Stimulated activated CD4-positive, alpha-beta T cell treated with anti-CD3 and anti-CD28 coated beads, Interleukin-1b, Interleukin-23, amount 100 ng/mL, for 1 hour (primary cell): ENCODE measurements at places on chromosomes 6 and 20.

DNA sequence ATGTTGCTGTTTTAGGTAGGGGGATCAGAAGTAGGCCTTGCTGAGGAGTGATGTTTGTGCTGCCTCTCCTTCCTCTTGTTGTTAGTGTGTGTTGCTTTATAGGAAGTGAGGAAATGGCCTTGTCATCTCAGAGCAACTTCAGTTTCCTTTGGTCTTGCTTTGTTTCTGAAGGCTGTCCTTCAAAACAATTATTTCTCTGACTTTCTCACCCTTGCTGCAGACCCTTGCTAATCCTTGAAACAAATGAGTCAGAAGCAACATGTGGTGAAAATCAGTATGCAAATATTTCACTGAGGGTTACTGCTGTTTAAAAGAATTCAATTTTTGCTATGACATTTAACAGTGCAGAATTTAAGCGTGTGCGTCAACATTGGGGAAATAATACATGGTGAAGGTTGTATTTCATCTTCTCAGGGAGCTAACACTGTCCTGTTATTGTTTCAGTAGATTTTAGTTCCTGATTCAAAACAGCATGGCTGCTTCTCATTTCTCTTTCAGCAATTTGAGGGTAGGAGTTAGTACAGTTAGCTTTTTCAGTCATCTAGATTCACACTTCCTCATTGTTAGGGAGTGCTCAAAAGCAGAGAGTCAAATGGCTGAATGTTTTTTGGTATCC, 13.8 kb downstream of the RNF144B start:
- DNase-seq = no peak

- no peak for DNase-seq
Measured at GRCh38 chr6:146253691-146254090, 224.8 kb downstream of the GRM1 start.

DNA sequence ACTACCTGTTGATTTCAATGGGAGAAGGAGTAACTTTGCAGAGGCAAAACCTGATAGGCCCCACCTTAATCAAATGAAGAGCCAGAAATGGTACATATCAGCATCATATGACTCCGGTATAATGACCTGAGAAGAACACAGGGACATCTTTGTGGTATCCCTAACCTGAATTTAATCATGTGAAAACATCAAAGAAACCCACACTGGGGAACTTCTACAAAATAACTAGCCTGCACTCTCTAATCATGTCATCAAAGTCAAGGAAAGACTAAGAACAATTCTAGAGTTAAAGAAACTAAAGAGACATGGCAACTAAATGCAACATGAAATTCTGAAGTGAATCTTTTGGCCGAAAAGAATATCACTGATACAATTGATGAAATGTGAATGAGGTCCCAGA, 34.9 kb downstream of the SLC17A4 start:
- no peak for DNase-seq

GRCh38 chr20:50717974-50718761, 13.2 kb upstream of the PARD6B start:
- no peak for DNase-seq

DNA sequence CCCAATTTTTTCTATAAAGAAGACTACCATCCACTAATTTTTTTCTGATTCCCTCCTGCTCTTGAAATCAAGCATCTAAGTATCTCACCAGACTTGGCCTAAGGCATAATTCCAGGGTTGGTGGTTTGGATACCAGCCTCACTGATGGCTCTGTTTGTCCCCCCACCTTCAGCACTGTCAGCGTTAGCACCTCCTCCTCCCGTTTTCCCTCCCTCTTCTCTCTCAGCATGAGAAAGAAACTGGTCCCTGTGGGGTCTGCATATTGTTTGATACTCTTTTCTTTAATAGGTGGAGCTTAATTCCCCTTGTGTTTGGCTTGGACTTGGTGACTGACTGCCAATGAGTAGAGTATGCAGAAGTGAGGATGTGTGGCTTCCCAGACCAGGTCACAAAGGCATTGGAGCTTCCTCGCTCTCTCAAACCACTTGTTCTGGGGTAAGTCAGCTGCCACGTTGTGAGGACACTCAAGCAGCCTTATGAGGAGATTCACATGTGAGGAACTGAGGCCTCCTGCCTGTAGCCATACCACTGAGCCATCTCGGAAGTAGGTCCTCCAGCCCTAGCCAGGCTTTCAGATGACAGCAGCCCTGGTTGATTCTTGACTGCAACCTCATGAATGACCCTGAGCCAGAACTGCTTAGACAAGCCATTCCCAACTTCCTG, 65.2 kb downstream of the RIOK1 start:
- no peak for DNase-seq

DNA sequence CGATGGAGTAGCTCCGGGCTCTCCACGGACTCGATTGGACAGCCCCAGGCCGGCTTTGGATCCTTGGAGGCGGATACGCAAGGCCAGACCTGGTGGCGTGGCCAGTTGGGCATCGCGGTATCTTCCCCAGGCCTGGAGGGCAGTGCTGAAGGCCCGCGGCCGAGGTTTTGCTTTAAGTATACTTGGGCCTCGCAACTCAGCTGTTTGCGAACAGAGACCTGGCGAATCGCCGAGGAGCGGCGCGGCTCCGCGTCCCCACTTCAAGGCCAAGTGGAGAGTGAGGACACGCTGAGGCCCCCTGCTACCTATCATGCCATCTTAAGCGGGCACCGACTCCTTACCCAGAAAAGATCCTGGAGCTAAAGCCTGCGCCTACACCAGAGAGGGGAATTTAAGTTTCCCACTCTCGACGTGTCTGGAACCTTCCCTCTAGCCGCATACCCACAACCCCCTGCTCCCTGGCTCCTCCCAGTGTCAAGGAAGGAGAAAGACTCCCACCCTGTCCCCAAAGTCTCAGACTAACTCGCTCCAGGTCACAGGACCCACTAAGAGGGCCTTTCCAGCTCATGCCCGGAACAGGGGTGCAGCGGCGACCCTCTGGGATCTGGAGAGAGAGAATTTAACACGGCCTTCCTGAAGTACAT, 4.1 kb downstream of the LINC00237 start:
- no peak for DNase-seq

DNA sequence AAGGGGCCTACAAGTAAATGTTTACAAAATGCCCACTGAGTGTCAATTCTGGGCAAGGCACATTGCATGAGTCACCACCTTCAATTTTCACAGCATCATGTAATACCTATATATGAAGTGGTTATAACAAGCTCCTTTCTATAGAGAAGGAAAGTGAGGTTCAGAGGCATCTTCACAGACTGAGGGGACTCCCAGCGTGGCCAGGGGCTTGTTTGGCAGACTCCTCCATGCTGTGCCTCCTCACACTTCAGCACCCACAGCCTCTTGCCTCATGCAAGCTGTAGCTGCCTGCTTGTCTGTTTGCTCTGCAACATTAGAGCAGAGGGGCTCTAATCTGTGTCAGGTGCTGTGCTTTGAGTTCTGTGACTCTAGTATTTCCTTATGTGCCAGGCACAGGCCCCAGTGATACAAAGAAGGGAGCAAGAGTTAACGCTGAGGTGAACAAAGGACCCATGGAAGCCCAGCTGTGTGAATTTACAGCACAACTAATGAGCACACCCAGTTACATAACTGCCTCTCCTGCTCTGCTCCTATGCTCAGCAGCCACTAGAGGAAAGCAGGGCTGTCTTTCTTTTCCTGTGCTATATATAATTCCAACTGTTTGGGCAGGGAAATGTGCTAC, 72.3 kb downstream of the ZHX3 start:
- DNase-seq = no peak

GRCh38 chr6:31792761-31793171, 2.8 kb downstream of the VARS1 start:
- DNase-seq = no peak

- no peak for DNase-seq
Measured at GRCh38 chr20:13685623-13686022, 46.9 kb upstream of the TASP1 start.

GRCh38 chr20:3238616-3239025, 369 bp downstream of the SLC4A11 start:
- DNase-seq = no peak

- no peak for DNase-seq
Measured at GRCh38 chr6:51865996-51866395, 221.4 kb downstream of the PKHD1 start.

DNA sequence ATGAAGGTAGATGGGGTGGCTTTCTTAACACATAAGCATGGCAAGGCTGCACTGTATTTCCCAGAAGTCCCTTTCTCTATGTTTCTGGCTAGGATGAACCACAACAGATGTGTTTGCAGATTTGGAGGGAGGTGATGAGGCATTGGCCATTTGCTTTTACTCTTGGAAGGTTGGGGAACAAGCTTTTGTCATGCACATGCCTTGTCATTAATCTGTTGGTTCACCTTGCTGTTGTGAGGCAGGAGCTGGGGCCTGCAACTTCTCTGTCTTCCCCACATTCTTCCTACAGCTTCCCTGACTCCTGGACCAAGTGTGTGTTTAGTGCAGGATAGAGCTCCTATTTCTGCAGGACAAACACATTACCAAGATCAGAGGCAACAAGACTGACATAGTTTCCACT, 326.2 kb upstream of the SPTLC3 start:
- DNase-seq = no peak

DNA sequence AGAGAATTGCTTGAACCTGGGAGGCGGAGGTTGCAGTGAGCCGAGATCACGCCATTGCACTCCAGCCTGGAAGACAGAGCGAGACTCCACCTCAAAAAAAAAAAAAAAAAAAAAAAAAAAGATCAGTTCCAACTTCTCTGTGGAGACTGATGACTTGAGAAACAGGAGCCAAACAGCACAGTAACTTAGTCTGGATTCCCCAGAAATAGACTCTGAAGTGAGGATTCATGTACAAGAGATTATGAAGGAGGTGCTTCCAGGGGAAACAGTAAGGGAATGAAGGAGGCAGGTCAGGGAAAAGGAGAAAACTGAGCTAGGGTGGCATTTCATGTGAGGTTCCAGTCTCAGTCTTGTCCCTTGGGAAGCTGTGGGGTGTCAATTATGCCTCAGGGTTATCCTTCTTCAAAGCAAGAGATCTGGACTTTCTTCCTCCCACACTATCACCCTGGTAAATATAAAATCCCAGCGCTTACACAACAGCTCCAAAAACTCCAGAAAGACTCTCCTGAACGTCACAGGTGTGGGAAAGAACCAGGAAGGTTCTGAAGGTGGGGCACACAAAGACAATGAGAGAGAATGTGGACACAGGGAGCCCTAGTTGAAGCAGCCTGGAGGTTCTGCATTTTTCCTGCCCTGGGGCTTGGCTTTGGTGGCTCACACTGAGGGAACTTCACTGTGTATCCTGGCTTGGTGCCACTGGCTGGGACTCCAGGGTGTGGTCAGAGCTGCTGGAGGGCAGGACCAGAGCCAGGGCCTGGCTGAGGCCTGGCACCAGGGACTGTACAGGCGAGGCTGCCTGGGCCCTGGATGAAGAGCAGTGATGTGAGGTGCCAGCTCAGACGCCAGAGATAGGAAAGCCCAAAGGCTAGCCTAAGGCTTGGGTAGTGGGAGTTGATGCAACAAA, 46.8 kb downstream of the PCNA start:
- no peak for DNase-seq

DNA sequence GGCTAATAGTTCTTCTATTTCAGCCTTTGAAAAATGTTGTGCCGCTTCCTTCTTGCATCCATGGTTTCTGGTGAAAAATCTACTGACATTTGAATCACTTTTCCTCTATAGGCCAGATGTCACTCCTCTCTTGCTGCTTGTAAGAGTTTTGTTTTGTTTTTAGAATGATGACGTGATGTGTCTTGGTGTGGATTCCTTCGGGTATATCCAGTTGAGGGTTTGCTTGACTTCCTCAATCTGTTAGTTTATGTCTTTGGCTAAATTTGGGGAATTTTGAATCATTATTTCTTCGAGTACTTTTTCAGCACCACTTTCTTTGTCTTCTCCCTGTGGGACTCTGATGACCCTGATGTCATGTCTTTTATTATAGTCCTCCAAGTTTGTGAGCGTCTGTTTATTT, 175.5 kb downstream of the MYLK4 start:
- no peak for DNase-seq

GRCh38 chr6:111950661-111951496, 77.6 kb upstream of the FYN start:
- no peak for DNase-seq

GRCh38 chr6:82521369-82521768, 157.8 kb downstream of the TPBG start:
- DNase-seq = no peak

- DNase-seq = no peak
Measured at GRCh38 chr20:49405062-49405683, 77.3 kb downstream of the KCNB1 start.

- no peak for DNase-seq
Measured at GRCh38 chr20:60013296-60014139, 55.3 kb downstream of the CDH26 start.

DNA sequence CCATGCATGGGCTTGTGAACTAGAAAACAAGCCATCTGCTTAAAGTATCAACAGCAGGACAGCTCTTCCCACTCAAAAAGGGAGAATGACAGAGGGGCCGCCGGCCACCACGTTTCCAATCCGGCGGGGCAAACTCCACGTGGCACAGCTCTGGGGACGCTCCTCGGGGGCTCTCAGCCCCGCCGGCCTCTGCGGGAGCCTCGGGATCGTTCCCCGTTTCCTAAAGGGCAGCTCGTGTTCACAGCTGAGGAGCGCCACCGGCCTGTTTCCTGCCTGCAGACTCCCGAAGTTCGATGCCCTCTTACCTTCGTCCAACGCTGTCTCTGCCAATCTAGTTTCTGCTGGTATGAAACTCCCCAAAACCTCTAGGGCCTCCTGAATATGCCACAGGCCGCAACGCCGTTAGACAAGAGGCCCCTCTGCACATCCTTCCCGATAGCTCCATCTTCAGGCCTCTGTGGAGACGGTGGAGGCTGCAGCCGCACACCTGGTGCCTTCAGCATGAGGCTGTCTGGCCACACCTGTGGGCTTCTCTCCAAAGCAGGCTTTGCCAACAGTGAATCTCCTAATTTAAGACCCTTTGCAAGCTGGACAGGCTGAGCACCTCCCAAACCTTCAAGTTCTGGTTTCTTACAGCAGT, 46.5 kb downstream of the KCNQ2 start:
- no peak for DNase-seq

DNA sequence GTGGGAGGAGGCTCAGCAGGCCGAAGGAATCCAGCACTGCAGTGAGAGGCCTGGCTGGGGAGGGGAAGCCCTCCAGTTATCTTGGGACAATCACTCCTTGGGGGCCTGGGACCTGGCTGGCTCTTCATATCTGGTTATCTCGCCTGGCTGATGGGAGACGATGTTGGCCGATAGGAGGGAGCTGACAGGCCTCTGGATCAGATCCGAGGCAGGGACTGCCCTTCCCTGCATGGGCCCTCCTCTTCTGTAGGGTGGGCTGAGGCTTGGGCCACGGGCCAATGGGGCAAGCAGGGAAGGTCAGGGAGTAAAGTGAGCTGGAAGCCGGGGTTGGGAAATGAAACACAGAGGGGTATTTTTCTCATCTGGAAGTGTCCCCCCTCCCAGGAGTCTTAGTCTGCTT, 25.2 kb downstream of the MANBAL start:
- no peak for DNase-seq

DNA sequence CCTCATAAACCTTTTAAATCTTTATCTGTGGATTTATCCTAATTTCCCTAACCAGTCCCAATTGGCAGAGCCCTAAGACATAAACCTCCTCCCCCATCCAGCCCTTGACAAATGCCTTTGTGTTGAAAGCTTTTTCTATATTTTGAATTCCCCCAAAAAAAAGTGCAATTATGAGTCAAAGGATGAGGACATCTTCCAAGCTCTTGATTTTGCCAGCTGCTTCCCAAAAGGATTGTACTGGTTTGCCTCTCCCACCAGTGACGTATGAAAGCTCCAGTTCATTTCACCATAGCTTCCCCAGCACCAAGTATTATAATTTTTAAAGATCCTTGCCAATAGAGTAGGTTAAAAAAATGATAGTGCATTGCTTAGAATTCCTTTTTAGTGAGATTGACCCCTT, 38.9 kb downstream of the SIRPA start:
- no peak for DNase-seq

GRCh38 chr6:17600527-17601385, 654 bp downstream of the FAM8A1 start:
- DNase-seq = peak; percentile 5

- no peak for DNase-seq
Measured at GRCh38 chr6:170314983-170315382, 8.4 kb downstream of the FAM120B start.
